ENCODE measurements at places on chromosomes 4 and X. TPM values are rescaled to one million over a fixed set of nuclear protein-coding genes. Genes with fewer than 3 reads are reported as not detected.

Gene CFAP47
- total RNA-seq, result not detected

Gene UGDH
- 62.6 TPM for total RNA-seq

Gene C4orf50
- not detected for total RNA-seq

Gene QRFPR
- not detected for total RNA-seq

Gene WDR1
- total RNA-seq, result 493 TPM

Data from vein endothelial cell (primary cell).